Smooth muscle cell of trachea (primary cell): ENCODE measurements at places on chromosomes 7 and 10. TPM values are rescaled to one million over a fixed set of nuclear protein-coding genes. Genes with fewer than 3 reads are reported as not detected.

TMEM26 gene
- 1.7 and 2.8 TPM in 2 replicates for total RNA-seq

DGKB gene
- under 0.01 and 0.15 TPM in 2 replicates for total RNA-seq

CFTR gene
- not detected in 2 replicates for total RNA-seq

MYO1G gene
- under 0.01 TPM in 1 of 2 replicates, not detected in the other for total RNA-seq

LLCFC1 gene
- total RNA-seq: not detected in 2 replicates

LAMB1 gene
- 478 and 504 TPM in 2 replicates for total RNA-seq

DPYSL4 gene
- 1.3 and 4.2 TPM in 2 replicates for total RNA-seq

PRLHR gene
- total RNA-seq: not detected in 2 replicates

GNGT1 gene
- not detected in 2 replicates for total RNA-seq

ZNF107 gene
- total RNA-seq: 1.3 and 2.8 TPM in 2 replicates

MYOZ1 gene
- 0.33 TPM in 1 of 2 replicates, not detected in the other for total RNA-seq

FAM180A gene
- total RNA-seq: 68.3 and 80.0 TPM in 2 replicates

BAIAP2L1 gene
- 1.3 and 4.1 TPM in 2 replicates for total RNA-seq
